NCI-H524 treated with DMSO at 0.1 percent for 48 hours (cell line): ENCODE measurements at places on chromosomes 16 and 17.

- no peak for DNase-seq
Measured at GRCh38 chr16:23132775-23133463, 16.3 kb downstream of the USP31 start.

DNA sequence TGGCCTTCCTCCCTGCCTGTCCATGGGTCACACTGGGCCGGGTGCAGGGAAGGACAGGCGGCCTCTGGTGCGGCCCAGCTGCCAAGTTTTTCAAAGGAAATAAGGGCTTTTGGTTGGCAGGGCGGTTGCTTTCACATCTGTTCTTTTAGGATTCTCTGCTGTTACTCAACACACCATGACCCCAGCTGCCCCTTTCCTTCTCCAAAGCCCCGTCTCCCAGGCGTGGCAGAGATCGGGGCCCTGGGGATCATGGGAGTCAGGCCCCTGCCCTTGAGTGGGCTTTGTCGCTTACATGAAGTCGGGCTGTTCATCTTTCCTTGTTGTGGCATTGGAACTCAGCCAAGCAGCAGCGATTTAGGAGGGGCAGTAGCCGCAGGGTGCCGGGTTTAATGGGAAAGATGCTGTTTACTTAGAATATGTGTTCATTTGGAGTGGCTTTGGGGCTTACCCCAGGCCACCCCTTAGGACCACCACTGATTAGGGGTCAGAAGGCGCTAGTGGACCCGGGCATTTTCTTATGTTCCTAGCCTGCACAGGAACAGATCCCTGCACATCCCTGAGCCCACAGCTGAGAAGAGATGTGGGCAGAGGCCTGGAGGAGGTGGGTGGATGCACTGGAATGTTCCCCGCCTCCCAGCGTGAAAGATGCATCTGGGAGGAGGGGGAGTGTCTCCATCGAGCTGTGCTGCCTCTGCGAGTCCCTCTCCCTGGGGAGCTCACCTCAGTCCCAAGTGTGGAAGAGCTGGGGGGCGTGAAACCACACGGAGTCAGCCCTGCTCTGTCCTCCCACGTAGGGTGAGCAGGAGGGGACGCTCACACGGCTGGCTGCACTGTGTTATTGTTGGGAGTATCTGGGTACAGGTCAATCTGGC, 6.8 kb upstream of the ADCY7 start:
- DNase-seq, result peak; percentile 81

- no peak for DNase-seq
Measured at GRCh38 chr16:66004699-66005098, 361.8 kb upstream of the CDH5 start.

DNA sequence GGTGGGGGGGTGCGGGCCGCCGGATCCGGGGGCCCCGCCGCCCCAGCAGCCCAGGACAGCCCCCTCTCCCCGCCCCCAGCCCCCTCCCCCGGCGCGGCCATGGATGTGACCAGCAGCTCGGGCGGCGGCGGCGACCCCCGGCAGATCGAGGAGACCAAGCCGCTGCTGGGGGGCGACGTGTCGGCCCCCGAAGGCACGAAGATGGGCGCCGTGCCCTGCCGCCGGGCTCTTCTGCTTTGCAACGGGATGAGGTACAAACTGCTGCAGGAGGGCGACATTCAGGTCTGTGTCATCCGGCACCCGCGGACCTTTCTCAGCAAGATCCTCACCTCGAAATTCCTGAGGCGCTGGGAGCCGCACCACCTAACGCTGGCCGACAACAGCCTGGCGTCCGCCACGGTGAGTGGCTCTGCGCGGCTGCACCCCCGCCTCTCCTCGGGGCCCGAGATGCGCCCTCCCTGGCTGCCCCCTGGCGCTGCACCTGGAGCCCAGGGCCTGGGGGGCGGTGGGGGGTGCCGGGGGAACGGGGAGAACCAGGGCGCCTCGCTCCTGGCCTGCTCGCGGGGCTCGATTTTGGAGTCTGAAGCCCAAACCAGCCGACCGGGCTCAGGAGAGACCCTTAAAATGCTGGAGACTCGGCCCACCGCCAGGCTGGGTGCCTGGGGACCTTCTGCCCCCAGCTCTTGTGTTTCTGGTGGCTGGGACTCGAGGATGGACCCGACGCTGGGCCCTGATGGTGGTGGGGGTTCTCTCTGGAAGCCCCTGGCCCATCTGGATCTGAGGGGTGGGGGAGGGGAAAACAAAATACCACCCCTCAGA, 744 bp downstream of the CMIP start:
- no peak for DNase-seq

DNA sequence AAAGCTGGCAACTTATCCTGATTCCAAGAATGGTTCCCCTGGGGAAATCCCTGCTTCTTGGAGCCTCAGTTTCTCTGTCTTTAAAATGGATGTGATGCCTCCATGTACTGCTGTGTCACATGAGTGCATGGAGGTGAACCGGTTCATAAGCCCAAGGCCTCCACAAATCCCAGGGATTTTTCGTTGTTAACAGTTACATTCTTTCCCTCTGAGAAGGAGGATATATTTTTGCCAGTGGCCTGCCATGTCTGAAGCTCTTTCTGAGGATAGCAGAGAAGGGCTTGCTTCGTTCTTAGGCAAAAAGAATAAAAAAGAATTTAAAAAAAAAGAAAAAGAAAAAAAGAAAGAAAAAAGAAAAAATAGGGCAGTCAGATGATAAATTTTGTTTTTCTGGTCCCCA, 52.2 kb upstream of the CIBAR2 start:
- DNase-seq, result no peak

GRCh38 chr17:74775409-74776043, 619 bp downstream of the NAT9 start:
- no peak for DNase-seq
